ENCODE measurements at places on chromosomes 2 and 18.
A peak's percentile ranks its signal among the peaks of the same experiment; 100 is the strongest.

GRCh38 chr2:186629250-186629996 is 39.6 kb downstream of the ITGAV start:
- DNase-seq: no peak

DNA sequence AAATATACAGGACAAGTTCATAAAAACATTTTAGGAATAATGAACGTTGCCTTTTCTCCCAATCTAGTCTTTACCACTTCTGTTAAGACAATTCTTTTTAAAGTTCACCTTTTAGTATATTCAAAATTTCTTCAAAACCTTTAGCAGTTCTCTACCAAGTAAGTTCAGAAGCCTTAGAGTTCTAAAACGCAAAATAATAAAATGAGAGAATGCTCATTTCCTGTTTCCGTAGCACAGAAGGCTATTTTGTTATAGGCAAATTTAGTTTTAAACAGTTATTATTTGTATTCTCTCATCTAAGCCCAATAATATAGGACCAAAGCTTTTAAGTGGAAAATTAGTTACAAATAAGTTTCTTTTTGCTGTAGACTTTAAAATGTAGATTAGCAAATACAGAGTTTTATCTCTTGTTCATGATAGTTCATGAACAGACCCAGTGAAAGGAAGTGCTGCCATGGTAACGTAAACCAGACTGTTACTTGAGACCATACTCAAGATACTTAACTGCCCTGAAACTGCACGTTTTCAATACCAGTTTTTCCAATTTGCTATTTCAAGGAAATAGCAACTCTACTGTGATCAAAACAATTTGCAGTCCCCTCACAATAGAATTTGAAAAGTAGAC is 173.1 kb upstream of the STON1 start:
- DNase-seq: no peak

DNA sequence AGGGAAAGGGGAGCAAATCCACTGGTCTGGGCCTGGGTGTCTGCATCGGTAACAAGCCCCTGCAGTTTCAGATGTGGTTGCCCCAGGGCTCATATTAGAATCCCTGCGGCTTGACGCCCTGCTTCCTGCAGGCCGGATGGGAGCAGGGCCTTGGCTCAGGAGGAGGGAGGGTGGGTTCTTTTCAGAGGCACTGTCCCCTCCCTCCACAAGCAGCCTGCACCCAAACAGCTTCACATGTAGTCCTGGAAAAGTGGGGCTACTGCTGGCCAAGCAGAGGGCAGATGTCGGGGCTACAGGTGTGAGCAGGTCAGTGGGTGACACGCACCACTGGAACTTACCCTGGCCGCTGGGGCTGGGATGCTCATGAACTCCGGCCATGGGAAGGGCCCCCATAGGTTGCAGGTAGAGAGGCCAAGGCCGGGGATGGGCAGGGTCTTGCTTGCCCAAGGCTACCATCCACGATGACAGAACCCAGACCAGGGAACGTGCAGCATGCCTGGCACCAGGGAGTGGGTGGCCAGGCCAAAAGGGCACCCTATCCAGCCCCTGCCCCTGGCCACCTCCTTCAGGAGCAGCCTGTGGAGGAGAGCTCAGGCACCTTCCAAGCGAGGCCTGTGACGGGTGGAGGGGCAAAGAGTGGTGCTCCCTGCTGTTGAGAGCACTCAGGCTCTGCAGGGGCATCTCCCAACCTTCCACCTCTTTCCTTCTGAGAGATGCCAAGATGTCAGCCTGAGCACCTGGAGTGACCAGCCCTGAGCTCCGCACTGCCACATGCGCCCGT is 16.8 kb downstream of the ARID5A start:
- no peak for DNase-seq

DNA sequence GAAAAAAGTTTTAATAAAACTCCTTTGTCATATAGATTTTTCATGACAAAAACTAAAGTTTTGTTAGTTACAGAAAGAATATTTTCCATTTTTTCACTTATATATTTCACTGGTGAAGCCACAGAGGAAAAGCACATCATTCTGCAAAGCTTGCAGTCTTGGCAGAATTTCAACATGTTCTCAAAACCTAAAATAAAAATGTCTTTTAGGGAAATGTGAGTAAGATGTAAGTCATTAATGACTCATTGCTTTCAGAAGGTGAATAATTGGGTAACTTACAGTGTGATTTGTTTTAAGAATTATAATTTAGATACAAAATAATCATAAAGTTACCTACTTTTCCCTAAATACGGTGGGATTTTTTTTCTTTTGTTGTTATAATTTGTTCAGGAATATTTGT is 43.4 kb upstream of the TNFRSF11A start:
- no peak for DNase-seq

GRCh38 chr2:105772362-105772761 is 27.6 kb downstream of the NCK2 start:
- DNase-seq: no peak

- peak; percentile 41 for DNase-seq
These were observed 185.8 kb upstream of the HS6ST1 start for GRCh38 chr2:128504246-128505149.

DNA sequence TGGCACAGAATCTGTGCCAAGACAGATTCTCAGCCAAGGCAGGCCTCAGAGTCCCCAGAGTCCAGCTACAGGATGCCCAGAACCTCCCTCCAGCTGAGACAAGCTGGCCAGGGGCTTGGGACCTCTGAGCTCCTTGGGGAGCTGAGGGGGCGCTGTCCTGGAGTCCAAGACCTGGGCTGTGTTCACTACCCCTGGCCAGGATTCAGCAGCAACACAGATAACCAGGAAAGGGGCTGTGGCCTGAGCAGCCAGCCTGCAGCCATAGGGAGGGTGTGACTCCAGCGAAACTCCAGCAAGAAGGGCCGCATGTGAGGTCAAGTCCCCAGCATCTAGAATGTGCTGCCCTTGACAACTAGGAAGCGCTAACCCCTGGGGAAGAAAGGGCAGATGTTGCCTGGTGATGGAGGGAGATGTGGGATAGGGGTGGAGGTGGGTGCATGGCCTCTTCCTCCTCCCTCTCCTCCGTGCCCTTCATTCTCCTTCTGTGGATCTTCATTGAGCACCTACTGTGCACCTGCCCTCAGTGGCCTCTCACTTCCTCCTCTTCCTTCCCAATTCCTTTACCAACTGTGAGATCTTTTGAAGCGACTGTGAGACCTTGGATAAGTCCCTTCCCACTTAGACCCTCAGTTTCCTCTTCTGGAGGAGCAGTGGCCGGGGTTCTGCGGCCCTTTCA is 7.7 kb upstream of the ARID5A start:
- no peak for DNase-seq

GRCh38 chr2:149200109-149200520 is 130.3 kb upstream of the LYPD6 start:
- no peak for DNase-seq

- DNase-seq: peak; percentile 34
These were observed 558 bp downstream of the TTC39C start for GRCh38 chr18:24014986-24015638.

- no peak for DNase-seq
These were observed 16.4 kb downstream of the PXDN start for GRCh38 chr2:1727796-1728474.

DNA sequence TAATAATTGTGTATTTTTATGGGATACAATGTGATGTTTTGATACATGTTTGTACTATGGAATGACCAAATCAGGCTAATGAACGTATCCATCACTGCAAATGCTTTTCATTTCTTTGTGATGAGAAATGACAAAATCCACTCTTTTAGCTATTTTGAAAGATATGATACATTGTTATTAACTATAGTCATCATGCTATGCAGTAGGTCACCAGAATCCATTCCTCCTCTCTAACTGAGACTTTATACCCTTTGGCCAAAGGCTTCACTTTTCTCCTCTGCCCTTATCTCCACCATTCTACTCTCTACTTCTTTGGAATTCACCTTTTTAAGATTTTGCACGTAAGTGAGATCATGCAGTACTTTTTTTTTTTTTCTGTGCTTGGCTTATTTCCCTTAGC is 44.5 kb upstream of the TMEM17 start:
- no peak for DNase-seq

- DNase-seq: no peak
These were observed 42.8 kb downstream of the EEF1B2 start for GRCh38 chr2:206202446-206202845.

DNA sequence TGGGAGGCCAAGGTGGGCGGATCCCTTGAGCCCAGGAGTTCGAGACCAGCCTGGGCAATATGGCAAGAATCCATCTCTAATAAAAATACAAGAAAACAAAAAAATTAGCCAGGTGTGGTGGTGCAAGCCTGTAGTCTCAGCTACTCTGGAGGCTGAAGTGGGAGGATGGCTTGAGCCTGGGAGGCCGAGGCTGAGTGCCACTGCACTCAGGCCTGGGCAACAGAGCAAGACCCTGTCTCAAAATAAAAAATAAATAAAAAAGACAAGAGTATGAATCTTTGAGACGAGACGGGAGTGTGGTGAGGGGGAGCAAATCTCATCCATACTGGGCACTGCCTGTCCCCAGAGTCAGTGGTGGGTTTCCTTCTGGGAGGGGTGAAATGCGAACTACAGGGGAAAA is 12.2 kb downstream of the GPR17 start:
- no peak for DNase-seq

DNA sequence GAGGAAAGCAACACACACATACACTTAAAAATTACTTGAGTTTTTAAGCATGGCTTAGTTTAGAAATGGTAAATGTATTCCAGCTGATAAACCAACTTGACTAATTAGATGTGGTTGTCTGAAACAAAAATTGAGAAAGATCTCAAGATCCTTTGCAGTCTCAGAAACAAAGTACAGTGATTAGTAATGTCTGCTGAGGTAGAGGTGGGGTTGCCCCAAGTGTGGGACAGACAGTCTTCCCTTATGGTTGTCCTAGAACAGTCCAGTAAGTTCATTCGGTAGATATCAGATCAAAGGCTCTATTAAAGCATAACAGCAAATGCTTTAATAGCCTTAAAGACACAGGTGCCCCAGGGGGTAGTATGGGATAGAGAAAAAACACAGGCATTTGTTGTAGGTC is 94.5 kb downstream of the BARD1 start:
- DNase-seq: no peak

GRCh38 chr2:2180446-2180845 is 150.6 kb downstream of the MYT1L start:
- no peak for DNase-seq

GRCh38 chr2:223735659-223736244 is 101.6 kb downstream of the AP1S3 start:
- no peak for DNase-seq

GRCh38 chr2:175690113-175690837 is 311.8 kb downstream of the LNPK start:
- no peak for DNase-seq

GRCh38 chr2:30252723-30253701 is 21.7 kb downstream of the LBH start:
- no peak for DNase-seq

DNA sequence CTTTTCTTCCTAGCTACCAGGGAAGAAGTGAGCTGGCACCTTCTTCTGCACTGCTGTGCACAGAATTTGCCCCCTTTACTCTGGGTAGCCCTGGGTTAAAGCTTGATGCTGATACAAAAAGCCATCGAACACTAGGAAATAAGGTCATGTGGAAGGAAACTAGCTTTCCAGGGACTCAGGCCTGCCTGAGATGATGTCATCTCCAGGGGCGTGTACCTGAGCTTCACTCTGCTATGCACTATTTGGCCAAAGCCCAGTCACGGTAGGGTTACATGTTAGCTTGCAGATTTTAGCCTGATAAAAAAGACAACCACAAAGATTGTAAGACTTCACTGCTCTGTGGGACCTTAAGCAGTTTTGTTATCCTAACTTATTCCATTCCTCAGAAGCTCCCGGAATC is 20.4 kb downstream of the EDAR start:
- no peak for DNase-seq

- DNase-seq: no peak
These were observed 208.8 kb downstream of the NBAS start for GRCh38 chr2:15352363-15352762.

DNA sequence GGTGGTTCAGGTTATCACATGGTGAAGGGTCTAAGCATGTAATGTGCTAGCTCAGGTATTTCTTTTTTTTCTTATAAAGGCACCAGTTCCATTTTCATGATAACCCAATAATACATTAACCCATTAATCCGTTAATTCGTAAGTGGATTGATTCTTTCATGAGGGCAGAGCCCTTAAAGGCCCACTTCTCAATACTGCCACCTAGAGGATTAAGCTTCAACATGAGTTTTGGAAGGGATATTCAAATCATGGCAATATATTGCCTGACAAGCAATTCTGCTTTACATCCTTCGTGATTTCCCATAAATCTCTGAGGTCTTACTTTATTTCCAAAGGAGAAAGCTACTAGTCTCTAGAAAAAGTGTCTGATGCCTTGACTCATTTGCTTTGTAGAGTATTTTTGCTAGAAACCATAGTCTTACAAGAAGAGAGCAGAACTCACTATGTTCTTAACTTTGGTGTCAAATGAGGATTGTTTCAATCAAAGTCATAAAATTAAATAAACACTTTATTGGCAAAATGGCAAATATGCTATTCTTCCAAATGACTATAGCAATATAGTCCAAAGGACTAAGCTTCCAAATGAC is 271.3 kb downstream of the KCNS3 start:
- DNase-seq: peak; percentile 8

GRCh38 chr2:129293326-129293725 is 686.1 kb upstream of the RAB6C start:
- no peak for DNase-seq

DNA sequence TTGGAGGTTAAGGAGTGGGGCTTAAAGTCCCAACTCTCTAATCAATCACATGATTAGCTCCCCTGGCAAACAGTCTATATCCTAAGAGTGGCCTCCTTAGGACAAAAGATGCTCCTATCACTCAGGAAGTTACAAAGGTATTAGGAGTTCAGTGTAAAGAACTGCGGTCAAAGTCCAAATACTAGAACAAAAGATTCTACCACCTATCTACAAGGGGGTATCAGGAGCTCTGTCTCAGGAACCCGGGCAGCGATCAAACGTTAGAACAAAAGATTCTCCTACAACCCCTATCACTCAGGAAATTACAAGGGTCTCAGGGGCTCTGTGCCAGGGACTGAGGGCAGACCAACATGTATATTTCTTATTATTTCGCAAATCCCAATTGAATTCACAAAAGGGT is 58.0 kb downstream of the DTNB start:
- DNase-seq: no peak

DNA sequence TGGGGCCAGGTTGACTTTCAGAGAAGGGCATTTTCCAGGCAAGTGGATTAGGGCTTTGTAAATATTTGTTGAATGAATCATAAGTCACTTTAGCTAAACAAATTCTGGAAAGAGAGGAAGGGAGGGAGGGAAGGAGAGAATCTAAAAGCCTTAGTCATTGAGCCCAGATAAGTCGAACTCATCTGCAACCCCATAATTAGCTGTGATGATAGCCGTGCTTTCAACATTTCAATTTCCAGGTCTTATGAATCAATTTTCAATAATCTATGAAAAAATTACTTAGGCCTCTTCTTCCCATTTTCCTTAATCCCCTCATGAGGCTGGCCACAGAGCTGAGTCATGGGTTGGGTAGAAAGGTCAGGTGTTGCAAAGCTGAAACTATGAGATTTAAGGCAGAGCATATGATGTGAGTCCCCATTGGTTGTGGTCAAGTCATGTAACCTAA is 111.9 kb upstream of the MAPRE2 start:
- no peak for DNase-seq

GRCh38 chr18:9684881-9685614 is 23.1 kb upstream of the RAB31 start:
- no peak for DNase-seq

- no peak for DNase-seq
These were observed 111.5 kb downstream of the MBP start for GRCh38 chr18:77021075-77021474.

- no peak for DNase-seq
These were observed 31.2 kb upstream of the EDAR start for GRCh38 chr2:109020217-109020637.
